ENCODE measurements at places on chromosomes 16 and 17.

GRCh38 chr17:8758137-8758596 lies at the start of gene SPDYE4:
Gene SPDYE4, minus strand, starts transcription at chr17:8758546. Its CDS starts 164 bp downstream, at chr17:8758382.
- DNase-seq = no peak

DNA sequence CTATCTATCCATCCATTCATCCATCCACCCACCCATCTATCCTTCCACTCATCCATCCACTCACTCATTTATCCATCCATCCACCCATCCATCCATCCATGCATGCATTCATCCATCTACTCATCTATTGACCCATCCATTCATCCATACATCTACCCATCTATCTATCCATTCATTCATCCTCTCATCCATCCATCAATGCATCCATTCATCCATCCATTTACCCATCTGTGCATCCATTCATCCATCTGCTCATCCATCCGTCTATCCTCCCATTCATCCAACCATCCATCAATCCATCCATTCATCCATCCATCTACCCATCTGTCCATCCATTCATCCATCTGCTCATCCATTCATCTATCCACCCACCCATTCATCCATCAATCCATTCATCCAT lies 224.5 kb upstream of the MAF start:
- DNase-seq = no peak

GRCh38 chr17:227946-228615 lies 46.6 kb upstream of the DOC2B start:
- DNase-seq = no peak

DNA sequence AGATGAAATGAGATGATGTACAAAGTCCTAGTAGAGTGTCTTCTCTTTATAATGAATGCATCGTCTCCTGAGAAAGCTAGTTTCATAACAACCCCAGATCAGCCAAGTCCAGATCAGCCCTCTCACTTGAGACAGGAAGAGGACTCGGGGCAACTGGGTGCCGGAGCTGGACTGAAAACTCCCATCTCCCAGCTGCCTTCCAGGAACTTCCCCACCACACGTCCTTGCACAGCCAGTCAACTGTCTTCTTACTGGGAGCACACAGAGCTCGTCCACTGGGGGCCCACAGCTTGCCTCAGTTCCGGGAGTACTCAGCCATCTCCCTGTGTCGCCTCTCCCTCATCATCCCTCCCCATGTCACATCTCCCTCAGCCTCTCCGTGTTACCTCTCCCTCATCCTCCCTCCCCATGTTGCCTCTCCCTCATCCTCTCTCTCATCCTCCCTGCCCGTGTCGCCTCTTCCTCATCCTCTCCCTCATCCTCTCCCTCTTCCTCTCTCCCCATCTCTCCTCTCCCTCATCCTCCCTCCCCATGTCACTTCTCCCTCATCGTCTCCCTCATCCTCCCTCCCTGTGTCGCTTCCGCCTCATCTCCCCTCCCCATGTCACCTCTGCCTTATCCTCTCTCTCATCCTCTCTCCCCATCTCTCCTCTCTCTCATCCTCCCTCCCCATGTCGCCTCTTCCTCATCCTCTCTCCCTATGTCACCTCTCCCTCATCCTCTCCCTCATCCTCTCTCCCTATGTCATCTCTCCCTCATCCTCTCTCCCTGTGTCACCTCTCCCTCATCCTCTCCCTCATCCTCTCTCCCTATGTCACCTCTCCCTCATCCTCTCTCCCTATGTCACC lies 22.4 kb upstream of the KCNH6 start:
- DNase-seq = no peak

- DNase-seq = no peak
Measured at GRCh38 chr17:16258901-16259300, 41.9 kb downstream of the PIGL start.

- DNase-seq = no peak
Measured at GRCh38 chr17:78888941-78889518, 14.0 kb downstream of the CEP295NL start.

GRCh38 chr16:14215941-14216340 lies 144.8 kb downstream of the MRTFB start:
- DNase-seq = no peak

DNA sequence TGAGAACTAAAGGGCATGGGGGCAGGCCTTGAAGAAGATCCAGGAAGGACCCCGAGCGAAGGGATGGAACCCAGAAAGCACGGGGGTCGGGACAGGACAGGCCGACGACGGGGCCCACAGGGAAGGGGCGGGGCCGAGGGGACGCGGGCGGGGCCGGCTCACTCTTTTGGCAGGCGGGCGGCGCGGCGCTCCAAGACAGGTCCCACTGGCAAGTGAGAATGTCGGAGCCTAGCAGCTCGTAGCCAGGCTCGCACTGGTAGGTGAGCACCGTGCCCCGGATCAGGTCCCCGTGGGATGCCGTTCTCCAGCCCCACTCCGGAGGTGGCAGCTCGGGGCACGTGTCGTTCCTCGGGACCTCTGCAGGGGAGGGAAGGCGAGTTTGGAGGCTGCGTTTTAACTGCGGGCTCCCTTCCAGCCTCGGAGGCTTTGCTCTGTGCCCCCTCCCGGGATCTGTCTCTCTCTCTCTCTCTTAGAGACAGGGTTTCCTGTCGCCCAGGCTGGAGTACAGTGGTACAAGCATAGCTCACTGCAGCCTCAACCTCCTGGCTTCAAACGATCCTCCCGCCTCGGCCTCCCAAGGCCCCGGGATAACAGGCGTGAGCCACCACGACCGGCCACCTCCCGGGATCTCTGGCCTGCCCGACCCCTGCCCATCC lies 13.7 kb upstream of the CDIPT start:
- DNase-seq = no peak

- no peak for DNase-seq
Measured at GRCh38 chr16:13012601-13013000, 111.2 kb downstream of the SHISA9 start.
